ENCODE measurements at places on chromosomes 7 and 10. TPM values are rescaled to one million over a fixed set of nuclear protein-coding genes. Genes with fewer than 3 reads are reported as not detected.

DNA sequence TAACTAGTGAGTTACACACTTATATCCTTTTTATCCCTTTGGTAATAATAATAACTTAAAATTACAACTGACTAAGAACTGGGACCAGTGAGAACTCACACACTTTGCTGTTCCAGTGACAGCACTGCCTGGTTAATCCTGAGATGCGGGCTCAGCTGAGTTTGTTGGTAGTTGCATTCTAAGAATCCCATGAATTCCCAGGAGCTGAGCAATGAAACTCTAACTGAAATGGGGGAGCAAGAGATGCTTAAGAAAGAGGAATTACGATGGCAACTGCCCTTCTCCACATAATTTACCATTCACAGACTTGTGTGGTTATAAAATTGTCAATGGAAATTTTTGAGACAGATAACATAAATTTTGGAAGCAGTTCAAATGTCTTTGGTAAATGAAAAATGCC, 659.4 kb downstream of the MAGI2 start:
- no peak for DNase-seq

GRCh38 chr10:102117391-102118159, 2.6 kb downstream of the LDB1 start:
- DNase-seq = peak; percentile 90

GRCh38 chr7:128160296-128160695, 80.8 kb upstream of the LEP start:
- no peak for DNase-seq

- no peak for DNase-seq
Observed at GRCh38 chr10:58546137-58546536, 33.5 kb downstream of the BICC1 start.

DNA sequence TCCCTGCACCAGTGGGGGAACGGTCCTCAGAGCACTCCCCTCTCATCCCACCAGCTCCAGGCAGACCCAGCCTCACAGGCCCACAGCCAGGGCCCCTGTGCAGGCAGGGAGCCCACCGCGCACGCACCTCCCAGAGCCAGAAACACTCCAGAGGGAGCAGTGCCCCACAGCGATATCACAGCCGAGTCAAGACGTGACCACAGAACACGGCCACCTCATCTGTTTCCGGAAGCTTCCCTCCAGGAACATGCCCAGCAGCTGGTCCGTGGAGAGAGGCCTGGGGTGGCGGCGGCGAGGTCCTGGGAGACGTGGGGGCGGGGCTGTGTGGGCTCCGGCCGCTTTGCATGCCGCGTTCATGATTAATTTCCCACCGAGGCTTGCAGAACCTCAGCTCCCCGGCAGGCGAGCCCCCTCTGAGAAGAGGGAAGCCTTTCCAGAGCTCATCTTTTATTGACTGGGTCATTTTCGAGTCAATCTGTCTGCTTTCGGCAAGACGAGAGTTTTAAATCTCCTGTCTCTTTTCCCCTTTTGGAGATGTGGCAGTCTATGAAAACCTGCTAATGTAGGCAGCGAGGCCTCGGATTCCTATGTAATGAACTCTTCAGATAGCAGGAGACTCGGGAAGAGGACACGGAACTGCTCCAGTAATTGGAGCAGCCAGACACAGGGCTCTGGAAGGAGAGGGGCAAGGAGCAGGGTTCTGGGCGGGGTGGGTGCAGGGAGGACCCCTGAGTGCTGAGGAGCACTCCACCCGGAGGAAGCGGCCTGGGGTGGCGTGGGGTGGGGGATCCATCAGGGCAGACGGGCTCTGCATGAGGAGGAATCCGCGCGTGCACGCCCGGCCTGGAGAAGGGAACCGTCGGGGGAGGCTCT, 242.8 kb downstream of the ELFN1 start:
- no peak for DNase-seq

DNA sequence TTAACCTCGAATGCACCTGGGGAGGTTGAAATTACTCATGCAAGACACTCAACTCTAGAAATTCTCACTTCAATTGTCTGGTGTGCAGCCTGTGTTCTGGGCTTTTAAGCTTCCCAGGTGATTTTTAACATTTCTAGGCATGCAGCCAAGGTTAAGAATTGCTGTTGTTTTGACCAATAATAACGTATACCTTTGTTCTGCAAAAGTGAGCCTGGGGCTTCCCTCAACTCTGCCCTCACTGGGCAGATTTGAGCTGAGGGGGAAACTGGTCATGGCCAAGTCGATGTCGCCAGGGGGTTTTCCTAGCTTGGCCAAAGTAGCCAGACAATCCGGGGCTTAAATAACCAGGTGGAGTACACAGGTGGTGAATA, 568 bp downstream of the PRSS2 start:
- DNase-seq = no peak

The ENKUR gene
- 0.47 TPM for polyA plus RNA-seq

GRCh38 chr10:12327074-12327473, 22.3 kb upstream of the CAMK1D start:
- DNase-seq = no peak

DNA sequence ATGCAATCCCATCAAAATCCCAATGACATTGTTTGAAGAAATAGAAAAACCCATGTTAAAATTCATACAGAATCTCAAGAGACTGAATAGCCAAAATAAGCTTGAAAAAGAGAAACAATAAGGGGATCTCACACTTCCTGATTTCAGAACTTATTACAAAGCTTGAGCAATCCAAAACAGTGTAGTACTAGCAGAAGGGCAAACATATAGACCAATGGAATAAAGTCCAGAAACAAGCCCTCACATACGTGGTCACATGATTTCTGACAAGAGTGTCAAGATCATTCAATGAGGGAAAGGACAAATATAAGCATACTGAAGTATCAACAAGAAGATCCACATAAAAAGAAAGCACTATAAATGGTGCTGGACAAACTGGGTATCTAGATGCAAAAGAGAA, 31.9 kb downstream of the MICU1 start:
- no peak for DNase-seq

The PRRT4 gene
- 0.21 TPM for polyA plus RNA-seq

The CDHR3 gene
- polyA plus RNA-seq = 3.7 TPM

The GJD4 gene
- not detected for polyA plus RNA-seq

DNA sequence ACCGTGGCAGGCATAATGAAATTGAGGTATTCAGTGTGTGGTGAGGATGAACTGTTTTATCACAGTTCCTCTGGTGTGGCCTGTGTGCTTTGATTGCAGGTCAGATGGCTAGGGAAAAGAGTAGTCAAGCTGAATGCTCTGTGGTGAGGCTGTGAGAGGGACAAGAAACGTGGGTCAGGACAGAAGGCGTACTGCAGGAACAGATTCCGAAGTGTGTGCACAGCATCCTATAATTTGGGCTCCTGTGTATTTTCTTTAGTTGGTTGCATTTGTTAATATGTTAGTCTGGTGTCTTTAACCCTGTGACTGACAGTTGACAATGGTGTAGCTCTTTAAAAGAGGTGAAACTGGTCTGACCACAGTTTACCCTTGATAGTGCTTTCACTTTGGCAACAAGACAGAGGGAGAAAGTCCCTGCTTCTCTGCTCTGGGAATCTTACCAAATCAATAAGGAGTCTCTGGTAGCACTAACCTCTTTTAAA, 76.5 kb downstream of the AUTS2 start:
- DNase-seq = no peak

- DNase-seq = no peak
Observed at GRCh38 chr7:2607923-2608904, 23.6 kb upstream of the TTYH3 start.

GRCh38 chr10:126073606-126074005, 177.2 kb downstream of the FANK1 start:
- no peak for DNase-seq
